AG09309 (cell line): ENCODE measurements at places on chromosomes 5 and 9.

DNA sequence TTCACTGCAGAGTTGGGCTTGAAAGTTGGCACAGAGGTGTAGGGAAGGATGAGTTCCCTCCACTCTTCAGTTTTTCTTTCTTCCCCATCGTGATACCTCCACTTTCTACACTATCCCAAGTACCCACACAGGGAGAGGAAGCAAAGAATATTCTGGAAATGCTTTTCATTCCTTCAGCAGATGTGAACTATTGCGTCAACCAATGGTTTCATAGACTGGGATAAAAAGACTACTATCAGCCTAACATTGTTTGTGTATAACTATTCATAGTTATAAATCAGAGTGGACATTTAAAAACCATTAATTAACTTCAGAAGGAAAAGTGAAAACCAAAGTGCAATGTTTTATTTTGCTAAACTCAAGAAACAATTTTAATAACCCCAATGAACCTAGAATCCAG, 63.6 kb upstream of the MAMDC2 start:
- DNase-seq: no peak

DNA sequence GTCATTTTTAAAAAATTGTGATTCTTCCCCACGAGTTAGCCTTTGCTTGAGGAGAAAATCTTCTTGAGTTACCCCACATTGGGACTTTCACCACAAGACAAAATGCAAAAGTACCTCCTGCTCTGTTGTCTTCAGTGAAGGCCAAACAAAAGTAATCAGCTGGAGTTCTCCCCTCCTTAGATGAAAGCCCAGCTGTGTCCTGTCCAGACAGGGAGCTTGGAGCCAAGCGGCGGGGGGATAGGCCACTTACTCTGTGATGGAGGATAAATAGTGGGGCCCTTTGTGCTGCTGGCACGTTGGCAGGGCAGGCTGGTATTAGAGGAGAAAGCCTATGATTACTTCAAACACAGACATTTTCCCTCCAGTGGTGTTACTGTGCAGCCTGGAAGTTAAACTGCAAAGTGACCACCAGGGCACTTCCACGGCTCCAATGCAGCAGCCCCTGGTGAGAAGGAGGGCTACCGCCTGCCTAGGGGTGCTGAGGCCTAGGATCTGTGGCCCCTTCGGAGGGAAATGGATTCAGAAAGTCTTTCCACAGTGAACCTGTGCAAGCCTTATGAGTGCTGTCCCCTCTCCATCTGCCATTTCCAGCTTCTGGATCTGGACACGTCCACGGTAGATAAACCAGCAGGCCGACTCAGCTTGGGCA, 155.0 kb downstream of the TMEM167A start:
- no peak for DNase-seq

GRCh38 chr5:25393256-25393655, 748.5 kb upstream of the CDH10 start:
- no peak for DNase-seq

GRCh38 chr5:128274441-128274840, 190.9 kb downstream of the SLC12A2 start:
- DNase-seq: no peak

GRCh38 chr9:331197-331596, 116.5 kb downstream of the DOCK8 start:
- DNase-seq: no peak

DNA sequence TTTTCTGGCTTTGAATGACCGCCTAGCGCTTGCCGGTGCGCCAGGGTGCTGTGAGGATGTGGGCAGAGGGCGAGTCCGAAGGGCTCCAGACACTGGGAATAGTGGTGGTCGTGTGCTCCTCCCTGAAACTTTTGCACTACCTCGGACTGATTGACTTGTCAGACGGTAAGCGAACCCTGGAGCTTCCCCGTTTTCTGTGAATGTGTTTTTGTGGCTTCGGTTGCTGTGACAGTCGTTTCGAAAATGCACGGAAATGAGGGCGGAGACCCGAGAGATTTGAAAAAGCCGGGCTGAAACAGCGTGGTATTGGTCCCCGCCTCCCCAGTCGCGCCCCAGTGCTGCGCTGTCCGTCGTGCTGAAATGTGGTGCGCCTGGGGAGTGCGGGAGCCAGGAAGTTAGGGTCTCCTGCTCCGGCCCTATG, 102.5 kb upstream of the GABRP start:
- DNase-seq: no peak

DNA sequence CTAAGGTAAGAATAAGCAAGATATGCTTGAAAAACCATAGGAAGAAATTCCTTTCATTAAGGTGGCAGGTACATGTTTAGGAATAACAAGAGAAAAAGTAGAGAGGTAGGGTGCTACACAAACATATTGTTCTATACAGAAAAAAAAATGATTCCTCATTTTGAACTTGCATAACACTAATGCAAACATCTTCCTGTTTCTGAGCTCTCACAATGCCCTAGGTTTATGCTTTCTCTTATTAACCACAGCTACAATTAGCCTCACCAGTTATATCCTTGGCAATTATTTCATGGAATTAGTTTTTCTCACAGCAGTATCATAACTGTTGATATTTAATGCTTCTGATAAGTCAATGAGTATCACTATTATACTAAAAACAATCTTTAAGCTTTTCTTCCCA, 20.7 kb downstream of the CEMIP2 start:
- DNase-seq: no peak

GRCh38 chr5:32098291-32098690, 75.8 kb downstream of the GOLPH3 start:
- no peak for DNase-seq

DNA sequence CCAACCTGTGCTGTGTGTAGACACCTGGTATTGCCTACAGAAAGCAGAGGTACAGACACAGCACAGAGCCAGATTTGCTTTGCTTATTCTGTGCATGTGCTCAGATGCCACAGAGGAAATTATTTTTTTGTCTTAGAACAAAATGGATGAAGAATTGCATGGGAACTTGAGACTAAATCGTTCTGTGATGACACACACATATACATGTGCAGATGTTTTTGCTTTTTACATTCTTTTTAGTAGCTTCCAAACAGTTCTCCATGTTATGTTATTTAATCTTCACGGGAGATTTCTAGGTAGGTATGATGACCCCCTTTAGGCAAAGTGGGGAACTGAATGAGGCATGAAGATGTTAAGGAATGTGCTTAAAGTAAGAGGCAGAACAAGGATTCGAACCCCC, 221.5 kb upstream of the PANK3 start:
- no peak for DNase-seq

- DNase-seq: no peak
These were observed 44.1 kb downstream of the TJP2 start for GRCh38 chr9:69218166-69218565.

DNA sequence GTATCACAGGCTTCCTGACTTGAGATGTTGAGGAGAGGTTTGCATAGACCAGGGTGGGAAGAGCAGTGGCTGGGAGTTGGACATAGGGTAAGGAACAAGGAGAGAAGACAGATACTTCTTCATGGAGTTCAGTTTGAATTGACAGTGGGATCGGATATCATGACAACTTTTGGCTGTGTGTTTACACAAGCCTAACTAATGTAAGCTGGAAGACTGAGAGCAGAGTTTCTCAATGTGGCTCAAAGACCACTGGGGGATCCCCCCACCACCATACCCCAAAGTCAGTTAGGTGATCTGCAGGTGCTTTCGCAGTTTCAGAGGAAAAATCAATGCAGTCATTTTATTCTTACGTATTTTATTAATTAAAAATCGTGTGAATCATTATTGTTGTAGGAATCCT, 125.9 kb downstream of the AOPEP start:
- no peak for DNase-seq

GRCh38 chr5:111004291-111004690, 67.2 kb upstream of the TSLP start:
- no peak for DNase-seq

DNA sequence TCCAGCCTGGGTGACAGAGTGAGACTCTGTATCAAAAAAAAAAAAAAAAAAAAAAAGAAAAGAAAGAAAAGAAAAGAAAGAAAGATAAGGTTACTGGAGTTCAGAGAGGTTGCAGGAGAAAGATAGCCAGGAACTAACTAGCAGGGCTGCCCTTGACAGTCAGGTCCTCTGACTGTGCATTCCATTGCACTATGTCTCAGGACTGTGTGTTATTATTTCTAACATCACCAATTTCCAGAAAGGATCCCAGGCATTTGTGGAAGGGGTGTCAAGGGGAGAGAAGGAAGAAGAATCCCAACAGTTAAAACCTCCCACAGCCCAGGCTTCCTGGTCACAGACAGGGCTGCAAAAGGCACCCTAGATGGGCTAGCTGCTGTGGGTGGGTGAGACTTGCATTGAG, 25.1 kb downstream of the KLF4 start:
- DNase-seq: no peak

GRCh38 chr9:130835441-130836298, 616 bp downstream of the ABL1 start:
- no peak for DNase-seq

DNA sequence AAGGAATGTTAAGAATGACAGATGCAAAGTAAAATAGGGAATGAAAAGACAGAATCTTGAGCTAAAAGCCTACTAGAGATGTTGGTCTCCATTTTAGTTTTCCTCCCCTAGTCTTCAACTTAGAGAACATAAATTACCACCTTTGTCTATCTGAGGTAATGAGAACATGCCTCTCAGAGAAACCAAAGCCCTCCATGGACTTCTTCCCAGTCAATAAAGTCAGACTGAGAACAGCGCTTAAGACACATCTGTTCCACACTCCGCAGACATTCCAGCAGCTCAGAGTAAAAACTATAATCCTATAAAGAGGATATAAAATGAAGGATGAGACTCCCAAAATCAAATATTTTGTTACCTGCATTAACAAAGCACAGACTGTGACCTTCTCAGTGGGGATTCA, 79.2 kb downstream of the DPYSL3 start:
- DNase-seq: no peak
